ENCODE measurements at places on chromosomes 7 and 10. TPM values are rescaled to one million over a fixed set of nuclear protein-coding genes. Genes with fewer than 3 reads are reported as not detected.

GRCh38 chr10:12844811-12845483 is 156.6 kb downstream of the CCDC3 start:
- no peak for DNase-seq

DNA sequence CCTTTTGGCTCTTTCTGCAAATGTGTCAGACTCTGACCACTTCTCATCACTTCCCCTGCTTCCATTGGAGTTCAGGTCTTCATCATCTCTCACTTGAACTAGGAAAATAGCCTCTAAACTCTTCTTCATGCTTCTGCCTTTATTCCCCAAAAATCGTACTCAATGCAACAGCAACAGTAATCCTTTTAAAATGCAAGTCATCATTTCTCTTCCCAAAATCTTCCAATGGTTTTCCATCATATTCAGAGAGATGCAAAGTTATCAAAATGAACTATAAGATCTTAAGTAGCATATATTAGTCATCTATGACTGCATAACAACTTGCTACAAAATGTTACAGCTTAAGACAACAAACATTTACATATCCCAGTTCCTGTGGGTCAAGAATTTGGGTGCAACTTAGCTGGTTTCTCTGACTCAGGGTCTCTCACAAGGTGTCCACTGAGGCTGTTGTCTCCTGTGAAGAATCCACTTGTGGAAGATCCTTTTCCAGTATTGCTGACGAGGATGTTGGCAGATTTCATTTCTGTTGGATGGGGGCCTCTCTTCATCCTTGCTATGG is 31.0 kb upstream of the ETV1 start:
- DNase-seq, result no peak

GRCh38 chr7:128303643-128304042 is 40.1 kb downstream of the RBM28 start:
- no peak for DNase-seq

DNA sequence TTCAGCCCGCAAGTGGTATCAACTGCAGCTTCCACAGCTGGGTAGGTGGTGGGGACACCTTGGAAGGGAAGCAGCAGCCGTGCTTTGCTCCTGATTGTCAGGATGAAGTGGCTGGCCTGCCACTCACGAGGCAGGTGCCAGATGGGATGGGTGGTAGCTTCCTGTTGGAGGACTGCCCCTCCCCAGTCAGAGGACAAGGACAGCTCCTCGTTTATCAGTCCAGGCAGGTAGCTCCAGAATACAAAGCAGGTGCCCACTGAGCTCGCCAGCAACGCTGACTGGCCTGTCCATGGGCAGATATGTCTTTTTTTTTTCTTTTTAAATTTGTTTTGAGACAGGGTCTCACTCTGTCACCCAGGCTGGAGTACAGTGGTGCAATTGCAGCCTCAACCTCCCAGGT is 431.3 kb downstream of the GALNT17 start:
- DNase-seq, result no peak

DNA sequence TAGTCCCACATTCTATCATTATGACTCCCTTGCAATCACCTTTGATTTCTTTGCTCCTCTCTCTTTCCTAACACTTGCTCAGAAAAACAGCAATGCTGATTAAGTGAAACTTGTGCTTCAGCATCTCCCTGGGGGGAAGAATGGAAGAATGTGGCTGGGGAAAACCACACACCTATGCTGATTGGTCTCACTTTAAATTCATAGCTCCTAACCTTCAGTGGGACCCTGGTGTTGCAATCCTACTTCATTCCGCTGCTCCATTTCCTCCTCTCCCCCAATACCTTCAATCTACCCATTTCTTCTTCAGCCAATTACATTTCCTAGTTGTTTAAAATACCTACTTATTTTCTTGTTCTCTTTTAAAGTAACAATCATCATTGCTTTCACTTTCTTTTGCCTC is 1166.7 kb upstream of the C7orf33 start:
- no peak for DNase-seq

- DNase-seq, result no peak
Measured at GRCh38 chr7:104175361-104175984, 32.3 kb downstream of the ORC5 start.

MPLKIP gene
- total RNA-seq, result 63.0 TPM

LRRC18 gene
- total RNA-seq, result not detected

Measured in WTC11 (cell line).